T-helper 17 cell (primary cell): ENCODE measurements at places on chromosomes 1 and 21.

DNA sequence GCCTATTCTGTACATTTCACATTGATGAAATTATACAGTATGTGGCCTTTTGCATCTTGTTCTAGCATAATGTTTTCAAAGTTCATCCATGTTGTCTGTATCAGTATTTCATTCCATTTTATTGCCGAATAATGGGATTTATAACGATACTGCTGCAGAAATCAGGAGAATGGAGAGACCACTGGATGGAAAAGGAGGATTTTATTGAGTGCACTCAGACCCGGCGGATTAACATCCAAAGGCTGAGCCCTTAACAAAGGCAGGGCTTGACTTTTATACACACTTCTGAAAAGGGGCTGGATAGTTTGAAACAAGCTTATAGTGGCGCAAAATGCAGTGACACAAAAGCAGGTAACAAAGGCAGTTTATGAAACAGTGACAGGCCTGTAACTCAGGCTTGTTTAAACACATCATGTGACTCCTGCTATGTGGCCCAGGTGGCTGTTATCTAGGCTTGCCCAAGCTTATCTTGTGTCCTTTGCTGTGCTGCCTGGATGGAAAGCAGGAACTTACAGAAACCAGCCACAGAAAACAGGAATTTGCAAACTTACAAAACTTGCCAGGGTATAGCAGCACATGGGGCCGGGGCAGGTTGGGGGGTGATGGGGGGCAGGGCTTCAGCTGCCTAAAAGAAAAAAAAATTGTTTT, 32.8 kb upstream of the KCNJ15 start:
- no peak for DNase-seq

DNA sequence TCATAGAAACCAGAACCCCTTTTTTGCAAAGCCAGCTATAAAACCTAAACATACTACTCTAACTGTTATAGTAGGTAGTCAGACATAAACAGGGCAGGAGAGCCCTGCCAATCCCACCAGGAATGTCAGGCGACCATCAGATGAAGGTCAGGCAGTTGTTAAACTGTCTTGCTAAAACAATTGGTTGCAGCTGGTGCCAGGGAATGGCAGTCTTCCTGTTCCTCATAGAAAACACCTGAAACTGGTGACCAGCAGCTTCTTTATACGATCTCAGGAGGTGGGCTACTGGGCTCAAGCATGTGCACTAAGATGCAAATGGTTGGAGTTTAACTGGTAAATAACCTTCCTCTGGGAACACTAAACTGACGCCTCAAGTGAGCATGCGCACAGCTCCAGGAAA, 224.1 kb downstream of the COL11A1 start:
- DNase-seq, result no peak

- no peak for DNase-seq
Measured at GRCh38 chr21:31218830-31219608, 125.0 kb downstream of the TIAM1 start.

DNA sequence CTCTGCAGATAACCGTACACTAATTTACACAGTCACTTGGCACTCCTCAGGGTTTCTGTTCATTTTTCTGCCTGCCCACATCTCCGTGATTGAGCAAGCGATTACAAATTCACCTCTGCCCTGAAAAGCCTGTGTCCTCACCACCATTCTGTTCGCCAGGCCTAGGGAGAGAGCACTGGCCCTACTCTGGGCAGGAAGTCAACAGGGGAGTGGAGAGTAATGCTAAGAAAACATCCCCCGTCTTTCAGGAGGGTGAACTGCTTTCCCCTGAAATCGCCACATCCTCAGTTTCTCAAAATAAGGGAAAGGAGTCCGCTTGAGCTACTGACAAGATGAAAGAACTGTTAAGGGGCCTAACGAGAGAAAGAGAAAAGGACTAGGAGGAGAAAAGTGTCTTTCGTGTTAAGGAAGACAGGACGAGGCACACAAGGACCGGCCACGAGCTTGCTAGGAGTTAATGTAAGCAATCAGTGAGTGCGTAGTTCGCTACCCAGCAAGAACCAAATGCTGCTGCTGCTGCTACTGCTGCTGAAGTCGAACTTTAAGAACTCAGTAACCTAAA, 632 bp downstream of the PEX19 start:
- no peak for DNase-seq

DNA sequence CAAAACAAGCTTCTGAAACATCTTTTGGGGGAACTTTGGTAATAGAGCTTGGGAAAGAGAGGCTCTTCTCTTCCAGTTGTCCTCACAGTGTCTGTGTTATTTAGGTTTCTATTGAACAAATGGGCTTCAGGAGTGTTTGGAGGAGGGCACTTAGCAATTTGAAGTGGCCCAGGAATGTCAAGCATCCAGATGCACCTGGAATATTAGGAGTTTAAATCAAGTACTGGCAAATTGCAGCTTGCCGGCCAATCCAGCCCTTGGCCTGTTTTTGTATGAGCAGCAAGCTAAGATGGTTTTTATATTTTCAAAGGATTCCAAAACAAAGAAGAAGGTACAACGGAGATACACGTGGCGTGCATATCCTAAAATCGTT, 94.7 kb downstream of the CCDC185 start:
- DNase-seq, result no peak
